ENCODE measurements at places on chromosomes 1 and 21.

DNA sequence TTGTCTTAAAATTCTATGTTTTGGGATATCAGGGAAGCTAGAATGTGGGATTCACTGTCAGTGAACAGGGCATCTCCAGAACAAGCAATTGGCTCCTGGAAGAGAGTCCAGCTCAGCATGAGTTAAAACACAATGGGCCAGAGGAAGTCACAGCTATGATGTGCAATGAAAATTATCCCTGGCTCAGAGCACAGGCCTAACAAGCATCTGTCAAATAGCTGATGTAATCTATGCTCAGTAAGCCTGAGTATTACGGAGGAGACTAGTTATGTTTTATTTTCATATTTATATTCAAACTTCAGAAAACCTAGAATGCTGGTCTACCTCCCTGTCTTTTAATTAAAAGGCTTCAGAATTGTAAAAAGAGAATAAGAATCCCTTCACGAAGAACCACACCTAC, 41.6 kb downstream of the PARP1 start:
- no peak for DNase-seq

- no peak for DNase-seq
These were observed 351.0 kb downstream of the PDE4B start for GRCh38 chr1:66143651-66144050.

DNA sequence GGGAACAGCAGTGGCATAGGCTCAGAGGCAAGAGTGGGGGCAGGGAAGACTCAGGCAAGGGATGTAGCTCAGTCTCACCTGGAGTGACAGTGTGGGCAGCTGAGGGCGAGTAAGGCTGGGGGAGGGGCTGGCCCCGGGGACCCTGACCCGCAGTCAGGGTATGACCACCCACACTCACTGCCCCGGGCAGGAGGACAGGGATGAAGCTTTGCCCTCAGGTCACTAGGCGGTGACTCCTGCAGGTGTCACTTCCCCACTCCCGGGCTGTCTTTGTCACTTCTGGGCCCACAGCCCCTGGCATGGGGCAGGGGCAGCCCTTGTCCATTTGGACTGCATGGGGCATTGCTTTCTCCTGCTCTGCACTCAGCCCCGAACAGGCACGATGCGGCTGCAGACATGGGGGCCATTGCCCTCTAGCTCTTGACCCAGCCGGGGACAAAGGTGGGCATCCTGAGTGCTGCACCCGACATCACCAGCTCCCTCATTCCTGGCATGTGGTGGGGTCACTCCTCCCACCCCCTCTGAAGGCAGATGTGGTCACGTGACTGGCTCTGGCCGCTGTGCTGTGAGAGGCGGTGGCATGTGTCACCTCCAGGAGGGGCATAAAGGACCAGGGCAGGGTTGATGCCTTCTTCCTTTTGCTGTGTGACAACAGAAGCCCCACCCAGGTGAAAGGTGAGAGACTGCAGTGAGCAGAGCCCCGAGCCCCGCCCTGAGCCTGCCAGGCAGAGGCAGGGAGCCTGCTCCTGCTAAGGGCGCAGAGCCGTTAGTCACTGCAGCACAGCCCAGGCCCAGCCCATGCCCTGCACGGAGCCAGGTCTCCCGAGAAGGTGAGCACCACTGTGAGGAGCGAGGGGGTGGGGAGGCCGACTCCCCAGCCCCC, 66.0 kb downstream of the MATN1 start:
- DNase-seq: no peak

DNA sequence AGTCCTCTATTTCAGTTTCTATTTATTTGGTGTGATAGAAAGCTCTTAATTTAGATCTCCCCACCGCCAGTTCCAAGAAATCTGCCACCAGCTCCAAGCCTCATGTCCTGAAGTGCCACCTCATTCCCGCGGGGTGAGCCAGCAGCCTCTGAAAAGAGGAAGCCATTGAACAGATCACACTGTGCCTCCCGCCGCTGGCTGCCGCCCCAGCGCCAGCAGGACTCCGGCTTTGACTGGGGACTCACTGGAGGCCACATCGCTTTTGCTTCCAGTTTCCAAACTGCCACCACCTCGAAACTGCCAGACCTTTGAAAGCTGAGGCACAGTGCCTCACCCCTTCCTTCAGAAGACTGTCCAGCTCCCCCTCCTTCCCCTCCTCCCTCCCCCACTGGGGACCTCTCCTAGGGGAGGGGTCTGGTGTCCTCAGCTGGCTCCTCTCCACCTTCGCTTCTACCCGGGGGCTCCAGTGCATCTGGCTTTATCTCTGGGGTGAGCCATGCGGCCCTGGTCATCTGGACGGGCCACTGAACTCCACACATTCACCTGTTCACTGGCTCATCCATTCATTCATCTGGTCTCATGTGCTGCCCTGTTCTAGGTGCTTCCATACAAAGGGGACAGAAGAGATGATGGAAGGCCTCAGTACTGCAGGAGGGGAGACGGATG, 58.9 kb downstream of the VPS26C start:
- DNase-seq: no peak

DNA sequence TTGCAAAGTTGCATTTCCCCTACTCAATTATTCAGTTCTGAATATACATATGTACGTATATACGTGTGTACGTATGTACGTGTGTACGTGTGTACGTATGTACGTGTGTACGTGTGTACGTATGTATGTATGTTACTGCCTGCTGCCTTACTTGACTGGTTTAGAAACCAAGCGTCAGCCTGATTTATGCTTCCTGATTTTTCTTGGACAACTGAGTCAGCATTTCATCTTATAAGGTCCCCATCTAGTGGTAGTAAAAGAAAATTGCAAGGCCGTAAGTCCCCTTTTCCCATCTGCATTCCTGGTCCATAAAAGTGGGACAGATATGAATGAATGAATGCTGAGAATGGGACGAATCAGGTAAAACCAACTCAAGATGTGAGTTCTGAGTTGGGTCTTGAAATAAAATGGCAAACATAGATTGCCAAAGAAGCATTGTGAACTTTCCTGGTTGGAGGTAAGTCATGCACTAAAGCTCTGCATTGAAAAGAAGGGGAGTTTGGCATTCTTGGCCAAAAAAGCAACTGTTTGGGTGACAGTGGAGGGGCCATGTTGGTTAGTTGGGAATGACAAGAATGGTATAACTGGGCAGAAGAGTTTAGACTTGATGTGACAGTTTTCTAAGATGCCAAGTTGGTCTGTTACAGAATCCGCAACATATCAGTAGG, 76.4 kb upstream of the DNAH14 start:
- peak; percentile 33 for DNase-seq

GRCh38 chr1:178603926-178604325, 91.0 kb downstream of the TEX35 start:
- DNase-seq: no peak

- DNase-seq: no peak
These were observed 104.2 kb upstream of the ADAMTS5 start for GRCh38 chr21:27070861-27071670.

GRCh38 chr1:230459465-230459864, 33.3 kb upstream of the PGBD5 start:
- no peak for DNase-seq

GRCh38 chr1:183517401-183517800, 45.1 kb downstream of the SMG7 start:
- no peak for DNase-seq

DNA sequence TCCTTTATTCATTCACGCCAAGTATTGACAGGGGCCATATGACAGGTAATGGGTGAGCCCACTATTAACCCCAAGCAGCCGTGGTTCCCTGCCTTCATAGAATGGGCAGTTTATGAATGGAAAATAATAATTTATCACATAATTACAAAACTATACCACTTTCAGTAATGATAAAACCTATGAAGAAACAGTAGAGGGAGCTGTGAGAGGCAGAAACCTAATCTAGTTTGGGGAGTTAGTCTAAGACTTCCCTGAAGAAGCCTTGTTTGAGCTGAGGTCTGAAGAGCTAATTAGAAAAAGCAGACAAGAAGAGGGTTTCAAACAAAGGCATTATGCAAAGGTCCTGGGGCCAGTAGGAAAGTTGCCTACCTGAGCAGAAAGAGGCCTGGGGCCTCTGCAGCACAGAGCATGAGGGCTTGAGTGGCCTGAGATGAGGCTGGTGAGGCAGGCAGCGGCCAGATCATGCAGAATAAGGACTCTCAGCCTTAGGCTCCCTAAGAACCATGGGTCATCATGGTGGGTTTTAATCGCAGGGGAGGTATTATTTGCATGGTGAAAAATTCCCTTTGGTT, 142.8 kb downstream of the ATG4C start:
- DNase-seq: no peak

DNA sequence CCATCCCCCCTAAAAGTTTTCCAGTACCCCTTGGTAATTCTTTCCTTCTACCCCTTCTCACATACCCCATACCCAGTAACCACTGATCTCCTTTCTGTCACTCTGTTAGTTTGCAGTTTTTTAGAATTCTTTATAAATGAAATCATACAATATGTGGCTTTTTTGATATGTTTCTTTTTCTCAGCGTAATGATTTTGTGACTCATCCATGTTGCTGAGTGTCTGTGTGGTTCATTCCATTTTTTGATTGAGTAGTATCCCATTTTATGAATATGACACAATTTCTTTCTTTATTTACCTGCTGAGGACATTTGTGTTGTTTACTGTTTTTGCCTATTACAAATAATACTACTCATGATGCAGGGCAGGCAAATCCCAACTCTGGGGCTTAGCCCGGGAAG, 1605.3 kb downstream of the BRINP3 start:
- DNase-seq: no peak

DNA sequence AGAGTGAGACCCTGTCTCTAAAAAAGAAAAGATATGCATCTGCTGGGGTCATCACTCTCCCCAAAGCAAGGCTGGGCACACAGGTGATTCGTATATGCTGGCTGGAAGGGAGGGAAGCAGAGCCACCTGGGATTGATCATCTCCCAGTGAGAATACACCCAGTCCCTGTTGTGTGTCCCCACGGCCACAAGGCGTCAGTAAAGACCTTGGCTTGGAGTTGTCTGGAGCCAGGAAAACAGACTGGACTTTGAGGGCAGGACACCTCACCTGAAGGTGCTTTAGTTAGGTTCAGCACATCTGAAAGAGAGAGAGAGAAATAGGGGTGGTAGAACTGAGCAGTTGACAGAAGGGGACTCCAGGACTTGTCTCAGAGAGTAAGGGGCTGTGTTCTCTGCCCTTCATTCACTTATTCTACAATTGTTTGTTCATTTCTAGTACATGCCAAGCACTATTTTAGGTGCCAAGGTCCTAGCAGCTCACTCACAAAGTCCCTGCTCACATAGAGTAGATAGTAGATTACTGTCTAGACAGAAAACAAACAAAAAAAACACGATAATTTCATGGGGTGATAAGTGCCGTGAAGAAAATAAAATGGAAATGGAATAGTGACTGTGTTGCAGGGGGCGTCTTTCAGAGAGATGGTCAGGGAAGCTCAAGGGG, 13.5 kb downstream of the CITED4 start:
- DNase-seq: no peak
